Activated CD4-positive, CD25-positive, alpha-beta regulatory T cell treated with anti-CD3 and anti-CD28 coated beads, Interleukin-2, amount 50 U/mL, for 72 hours (primary cell): ENCODE measurements at places on chromosomes 1 and 21.

DNA sequence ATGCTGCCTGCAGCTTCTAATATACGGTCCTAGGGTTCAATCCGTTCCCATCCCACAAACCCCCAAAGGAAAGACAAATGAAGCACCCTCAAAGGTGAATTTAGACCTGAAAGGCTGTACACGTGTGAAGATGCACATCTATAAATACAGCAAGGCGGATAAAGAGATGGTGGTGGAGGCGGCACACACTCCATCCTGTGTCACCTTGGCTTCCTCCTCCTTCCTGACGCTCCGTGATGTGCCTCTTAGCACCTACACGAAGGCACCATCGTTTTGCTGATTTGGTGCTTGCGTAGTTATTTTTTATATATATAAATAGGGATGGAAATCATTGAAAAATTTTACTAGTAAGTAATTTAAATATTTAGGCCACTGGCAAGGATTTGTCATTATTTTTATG lies 359.4 kb downstream of the NPHP4 start:
- DNase-seq = no peak

GRCh38 chr1:221875004-221875330 lies 133.1 kb upstream of the DUSP10 start:
- DNase-seq = no peak

DNA sequence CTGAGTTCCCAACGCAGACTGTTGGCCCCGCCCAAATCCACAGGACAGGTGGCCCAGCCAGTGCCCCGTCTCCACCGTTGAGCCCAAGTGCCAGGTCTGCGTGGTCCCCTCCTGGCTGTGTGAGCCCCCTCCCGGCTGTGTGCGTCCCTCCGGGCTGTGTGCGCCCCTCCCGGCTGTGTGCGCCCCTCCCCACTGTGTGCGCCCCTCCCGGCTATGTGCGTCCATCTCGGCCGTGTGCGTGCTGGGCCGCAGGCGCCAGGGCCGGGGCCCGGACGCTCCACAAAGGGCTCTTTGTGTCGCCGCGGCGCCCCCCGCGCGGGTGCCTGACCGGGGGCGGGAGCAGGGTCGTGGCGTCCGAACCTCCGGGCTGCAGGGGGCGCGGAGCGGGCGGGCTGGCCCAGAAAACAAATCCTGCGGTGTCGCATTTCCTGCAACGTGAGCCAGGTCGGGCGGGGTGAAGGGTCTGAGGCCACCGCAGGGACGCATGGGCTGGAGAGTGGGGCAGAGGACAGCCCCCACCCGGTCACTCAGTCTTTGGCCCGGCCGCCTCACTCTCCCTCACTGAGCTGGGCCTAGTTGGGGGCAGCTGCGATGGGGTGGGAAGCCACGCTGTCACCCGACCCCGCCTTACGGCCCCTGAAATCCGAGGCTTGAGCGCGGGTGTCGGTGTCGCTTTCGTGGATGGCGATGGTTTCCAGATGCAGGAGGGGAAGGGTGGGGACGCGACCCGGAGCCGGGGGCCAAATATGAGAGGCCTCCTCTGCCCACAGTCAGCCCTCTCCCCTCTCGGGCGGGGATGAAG lies 18.8 kb downstream of the TNFRSF25 start:
- no peak for DNase-seq

GRCh38 chr1:47772960-47773682 lies 224.1 kb downstream of the TRABD2B start:
- DNase-seq = no peak

- no peak for DNase-seq
Observed at GRCh38 chr1:233635765-233636502, 22.0 kb downstream of the KCNK1 start.

DNA sequence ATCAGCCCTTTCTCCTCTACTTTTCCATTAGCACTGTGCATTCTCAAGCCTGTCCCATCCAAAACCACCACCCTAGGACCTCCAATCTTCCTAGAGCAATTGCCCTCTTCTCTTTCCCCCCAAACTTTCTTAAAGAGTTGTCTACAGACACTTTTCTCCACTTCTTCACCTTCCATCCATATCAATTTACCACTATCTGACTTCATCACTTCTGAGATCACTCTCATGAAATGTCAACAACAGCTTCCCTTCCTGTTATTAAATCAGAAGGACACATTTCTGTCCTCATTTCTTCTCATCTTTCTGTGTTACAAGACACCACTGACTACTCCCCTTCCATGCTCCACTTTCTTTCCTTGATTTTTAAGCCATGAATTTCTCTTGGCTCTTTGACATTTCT lies 36.0 kb upstream of the CFAP298 start:
- DNase-seq = no peak

DNA sequence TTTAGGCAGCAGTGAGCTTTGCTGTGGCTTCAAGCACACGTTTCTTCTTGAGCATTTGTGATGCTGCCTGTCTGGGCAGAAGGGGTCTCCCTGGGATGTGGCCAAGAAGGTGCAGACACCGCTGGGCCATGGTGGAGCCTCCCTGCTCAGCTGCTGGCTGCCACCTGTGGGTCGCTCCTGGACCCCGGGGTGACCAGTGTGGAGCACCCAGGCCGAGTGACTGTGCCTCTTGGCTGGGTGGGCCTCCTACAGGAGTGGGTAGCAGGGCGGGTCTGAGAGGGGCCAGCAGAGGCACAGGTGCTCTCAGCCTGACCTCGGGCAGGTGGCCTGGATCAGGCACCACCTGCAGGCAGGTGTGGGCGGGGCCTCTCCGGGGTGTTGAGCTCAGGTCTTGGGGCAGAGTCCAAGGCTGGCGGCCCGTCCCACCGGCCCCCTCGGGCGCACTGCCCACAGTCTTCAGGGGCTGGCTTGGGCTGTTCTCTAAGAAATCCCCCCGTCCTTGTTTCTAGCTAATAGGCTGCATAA lies 42.0 kb upstream of the COL6A1 start:
- no peak for DNase-seq

DNA sequence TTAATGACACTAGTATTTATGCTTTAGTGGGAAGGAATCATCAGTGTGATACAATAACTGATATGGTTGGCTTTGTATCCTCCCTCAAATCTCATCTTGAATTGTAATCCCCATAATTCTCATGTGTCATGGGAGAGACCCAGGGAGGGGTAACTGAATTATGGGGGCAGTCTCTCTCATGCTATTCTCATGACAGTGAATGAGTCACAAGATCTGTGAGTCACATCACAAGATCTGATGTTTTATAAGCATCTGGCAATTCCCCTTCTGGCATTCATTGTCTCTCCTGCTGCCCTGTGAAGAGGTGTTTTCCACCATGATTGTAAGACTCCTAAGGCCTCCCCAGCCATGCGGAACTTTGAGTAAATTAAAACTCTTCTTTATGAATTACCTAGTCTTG lies 1760.3 kb downstream of the NCAM2 start:
- DNase-seq = no peak

DNA sequence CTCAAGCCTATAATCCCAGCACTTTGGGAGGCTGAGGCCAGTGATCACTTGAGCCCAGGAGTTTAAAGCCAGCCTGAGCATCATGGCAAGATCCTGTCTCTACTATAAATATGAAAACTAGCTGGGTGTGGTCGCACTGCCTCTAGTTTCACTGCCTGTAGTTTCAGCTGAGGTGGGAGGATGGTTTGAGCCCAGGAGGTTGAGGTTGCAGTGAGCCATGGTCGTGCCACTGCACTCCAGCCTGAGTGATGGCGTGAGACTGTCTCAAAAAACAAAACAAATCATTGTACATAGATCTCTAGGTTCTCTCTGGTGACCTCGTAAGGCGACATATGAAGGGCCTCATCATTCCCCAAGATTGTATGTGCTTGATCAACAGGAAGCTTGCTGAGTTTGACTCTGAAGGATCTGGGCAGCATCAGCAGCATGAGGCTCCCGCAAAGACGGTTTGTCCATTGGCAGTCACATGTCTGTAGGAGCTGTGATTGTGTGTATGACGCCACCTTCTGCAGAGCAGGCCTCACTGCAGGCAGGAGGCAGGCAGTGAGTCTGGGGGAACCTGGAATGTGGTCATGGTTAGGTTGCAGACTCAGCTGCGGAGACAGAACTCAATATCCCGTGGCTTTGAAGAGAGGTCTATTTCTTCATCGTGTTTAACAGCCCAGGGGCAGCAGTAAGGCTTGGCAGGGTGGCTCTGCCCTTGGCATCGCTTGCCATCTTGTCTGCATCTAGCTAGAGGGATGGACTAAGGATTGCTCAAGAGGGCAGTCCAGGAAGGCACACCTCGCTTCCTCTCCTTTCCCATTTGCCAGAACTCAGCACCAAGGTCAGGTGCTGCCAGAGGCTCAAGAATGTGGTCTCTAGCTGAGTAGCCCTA lies 14.0 kb downstream of the ATP5PO start:
- no peak for DNase-seq

- DNase-seq = no peak
Observed at GRCh38 chr1:9843576-9843945, 19.8 kb upstream of the CLSTN1 start.

GRCh38 chr1:67348586-67349252 lies 41.0 kb downstream of the IL12RB2 start:
- no peak for DNase-seq

DNA sequence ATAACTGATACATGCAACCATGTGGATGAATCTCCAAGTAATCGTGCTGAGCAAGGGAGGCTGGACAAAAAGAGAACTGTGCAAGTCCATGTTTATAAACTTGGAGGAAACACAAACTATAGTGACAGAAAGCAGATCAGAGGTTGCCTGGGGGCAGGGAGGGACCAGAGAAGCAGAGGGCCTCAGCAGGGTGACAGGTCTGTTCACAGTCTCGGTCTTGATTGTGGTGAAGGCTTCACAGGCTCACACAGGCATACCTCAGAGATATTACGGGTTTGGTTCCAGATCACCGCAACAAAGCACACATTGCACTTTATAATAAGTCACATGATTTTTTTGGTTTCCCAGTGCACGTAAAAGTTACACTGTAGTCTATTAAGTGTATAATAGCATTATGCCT lies 28.5 kb downstream of the ACOT7 start:
- DNase-seq = no peak

GRCh38 chr1:6907201-6907600 lies 121.9 kb downstream of the CAMTA1 start:
- no peak for DNase-seq

DNA sequence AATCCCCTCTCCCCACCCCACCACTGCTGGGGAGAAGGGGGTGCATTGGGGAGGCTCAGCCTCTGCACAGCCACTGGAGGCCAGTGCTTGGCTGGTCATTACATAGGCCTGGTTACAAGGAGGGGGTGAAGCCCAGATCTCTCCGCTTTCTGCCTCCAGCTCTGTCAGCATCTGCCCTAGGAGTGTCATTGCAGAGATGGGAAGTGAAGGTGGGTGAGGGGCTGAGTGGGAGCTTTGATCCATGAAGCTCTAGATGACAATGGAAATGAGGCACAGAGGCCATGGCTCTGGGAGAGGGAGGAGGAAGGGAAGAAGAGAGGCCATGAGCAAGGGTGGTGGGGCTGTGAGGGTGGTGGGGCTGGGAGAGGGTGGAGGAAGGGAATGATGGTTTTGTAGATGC lies 411.6 kb downstream of the MATN1 start:
- DNase-seq = no peak

GRCh38 chr1:243638186-243638585 lies 211.9 kb downstream of the AKT3 start:
- no peak for DNase-seq

DNA sequence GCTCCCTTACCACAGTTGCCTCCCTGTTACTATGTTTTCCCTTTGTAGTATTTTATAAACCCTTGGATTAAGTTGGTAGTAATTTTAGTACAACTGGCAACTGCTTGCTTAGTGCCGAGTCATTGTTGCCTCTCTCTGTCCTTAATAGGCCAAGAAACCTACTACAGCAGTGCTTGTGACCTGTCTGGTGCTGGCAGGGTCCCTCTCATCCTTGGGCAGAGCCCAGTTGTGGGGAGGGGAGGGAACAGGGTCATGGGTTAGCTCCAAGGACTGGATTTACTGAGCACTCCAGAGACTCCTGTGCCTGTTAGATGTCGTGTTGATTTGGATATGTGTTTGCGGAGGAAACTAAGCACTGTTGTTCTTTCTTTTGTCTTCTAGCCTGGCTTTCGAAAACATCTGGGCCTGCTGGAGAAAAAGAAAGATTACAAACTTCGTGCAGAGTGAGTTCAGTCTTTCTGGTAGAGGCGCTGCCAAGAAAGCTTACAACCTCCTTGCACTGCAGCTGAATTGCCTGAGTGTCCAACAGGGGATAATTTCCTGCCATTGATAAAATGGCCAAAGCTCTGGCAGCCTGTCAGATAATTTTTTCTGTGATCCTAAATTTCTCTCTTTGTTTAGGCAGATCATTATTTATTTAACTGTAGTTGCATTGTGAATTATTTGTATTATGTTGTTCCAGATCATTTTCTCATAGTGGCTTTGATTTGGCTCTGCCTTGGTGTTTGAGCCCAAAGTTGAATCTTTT lies 3.6 kb downstream of the UTP11 start:
- DNase-seq = no peak

- DNase-seq = no peak
Observed at GRCh38 chr1:20660363-20660762, 806 bp downstream of the DDOST start.

DNA sequence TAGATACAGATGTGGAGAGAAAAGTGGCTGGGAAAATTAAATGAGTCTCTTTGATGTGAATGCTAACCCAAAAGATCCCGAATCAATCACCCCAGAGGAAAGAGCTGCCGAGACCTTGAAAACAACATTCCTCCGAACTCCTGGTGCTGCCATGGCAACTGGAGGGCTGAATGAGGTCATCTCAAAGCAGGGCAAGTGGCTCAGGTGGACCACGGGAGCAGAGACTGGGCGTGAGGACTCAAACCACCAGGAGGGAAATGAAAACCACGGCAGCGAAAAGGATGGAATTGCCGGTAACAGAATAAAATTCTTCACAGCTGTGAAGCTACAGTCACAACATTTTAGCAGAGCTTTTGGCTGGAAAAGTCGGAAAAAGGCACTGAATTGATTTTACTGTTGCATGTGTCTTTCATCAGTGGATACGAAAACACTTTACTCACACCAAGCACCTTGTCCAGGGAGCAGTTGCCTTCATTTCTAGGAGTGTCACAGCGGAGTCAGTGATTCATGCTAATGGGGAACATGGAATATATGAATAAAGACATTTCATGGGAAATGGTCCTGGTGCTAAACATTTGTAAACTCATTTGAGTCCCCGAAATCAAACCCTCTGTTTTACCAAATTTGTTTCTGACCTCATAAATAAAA lies 23.2 kb upstream of the BECN2 start:
- DNase-seq = no peak
